Right lobe of liver (tissue), 6 donors: ENCODE measurements at places on chromosomes 13 and 19.

- peak; percentile 76 for DNase-seq
Measured at GRCh38 chr13:51782026-51782710, 21.8 kb downstream of the DHRS12 start.

DNA sequence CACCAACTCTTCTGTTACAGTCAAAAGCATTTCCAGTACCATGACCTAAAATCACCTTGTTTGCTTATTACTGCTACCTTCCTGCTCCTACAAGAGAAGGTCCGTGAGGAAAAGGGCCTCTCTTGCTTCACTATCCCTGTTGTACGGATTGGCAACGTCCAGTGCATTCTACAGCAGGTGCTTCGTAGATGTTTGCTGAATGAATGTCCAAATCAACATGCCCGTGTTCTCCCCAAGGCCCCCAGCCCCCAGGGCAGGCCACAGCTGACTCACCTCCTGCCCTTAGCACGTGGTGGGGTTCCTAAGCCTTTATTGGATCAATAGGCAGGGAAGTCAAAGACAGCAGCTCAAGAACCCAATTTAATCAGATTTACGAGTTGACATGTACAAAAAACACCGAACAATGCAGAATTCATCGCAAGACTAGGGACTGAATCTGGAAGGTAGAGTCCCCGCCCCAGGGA lies 5.5 kb upstream of the NAPA start:
- no peak for DNase-seq

DNA sequence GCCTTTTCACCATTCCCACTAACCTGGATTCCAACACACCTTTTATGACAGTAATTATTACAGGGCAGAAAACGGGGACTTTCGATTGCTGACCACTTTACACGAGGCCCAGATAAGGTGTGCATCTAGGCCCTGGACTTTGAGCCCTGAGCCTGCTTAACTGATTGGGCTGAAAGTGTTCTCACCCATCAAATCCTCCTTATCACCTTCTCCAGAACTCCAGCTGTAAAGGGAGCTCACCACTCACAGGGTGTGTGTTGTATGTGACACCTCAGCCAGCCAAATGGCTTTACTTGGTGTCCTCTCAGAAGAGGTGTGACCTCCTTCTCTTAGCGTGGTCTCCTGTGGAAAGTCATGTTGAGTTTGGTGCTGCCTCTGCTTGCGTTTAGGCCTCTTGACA lies 36.5 kb downstream of the SIPA1L3 start:
- DNase-seq, result no peak

- no peak for DNase-seq
Measured at GRCh38 chr13:36533806-36534205, 101.5 kb downstream of the CCNA1 start.

DNA sequence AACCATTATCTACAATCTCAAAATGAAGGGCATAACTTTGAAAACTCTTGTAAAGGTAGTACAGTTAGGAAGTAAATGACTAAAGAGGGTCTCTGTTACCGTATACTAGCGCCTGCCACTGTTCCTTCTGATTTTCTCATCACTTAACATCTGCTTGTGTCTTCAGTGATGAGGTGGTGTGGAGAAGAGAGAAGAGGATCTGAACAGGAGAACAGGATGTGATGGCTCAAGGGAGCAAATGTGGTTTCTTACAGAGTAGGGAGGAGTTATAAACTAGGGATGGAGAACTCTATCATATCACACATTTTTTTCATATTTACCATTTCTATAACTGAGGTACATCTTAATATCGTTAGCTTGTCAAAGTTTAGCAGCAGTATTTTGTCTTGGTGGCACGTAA lies 1.1 kb downstream of the KCTD4 start:
- no peak for DNase-seq

- no peak for DNase-seq
Measured at GRCh38 chr13:30333616-30334015, 26.3 kb upstream of the KATNAL1 start.

- no peak for DNase-seq
Measured at GRCh38 chr13:37383046-37383445, 215.5 kb downstream of the POSTN start.

- no peak for DNase-seq
Measured at GRCh38 chr13:27634231-27634630, 12.5 kb downstream of the POLR1D start.
